ENCODE measurements at places on chromosomes 16 and 17.

DNA sequence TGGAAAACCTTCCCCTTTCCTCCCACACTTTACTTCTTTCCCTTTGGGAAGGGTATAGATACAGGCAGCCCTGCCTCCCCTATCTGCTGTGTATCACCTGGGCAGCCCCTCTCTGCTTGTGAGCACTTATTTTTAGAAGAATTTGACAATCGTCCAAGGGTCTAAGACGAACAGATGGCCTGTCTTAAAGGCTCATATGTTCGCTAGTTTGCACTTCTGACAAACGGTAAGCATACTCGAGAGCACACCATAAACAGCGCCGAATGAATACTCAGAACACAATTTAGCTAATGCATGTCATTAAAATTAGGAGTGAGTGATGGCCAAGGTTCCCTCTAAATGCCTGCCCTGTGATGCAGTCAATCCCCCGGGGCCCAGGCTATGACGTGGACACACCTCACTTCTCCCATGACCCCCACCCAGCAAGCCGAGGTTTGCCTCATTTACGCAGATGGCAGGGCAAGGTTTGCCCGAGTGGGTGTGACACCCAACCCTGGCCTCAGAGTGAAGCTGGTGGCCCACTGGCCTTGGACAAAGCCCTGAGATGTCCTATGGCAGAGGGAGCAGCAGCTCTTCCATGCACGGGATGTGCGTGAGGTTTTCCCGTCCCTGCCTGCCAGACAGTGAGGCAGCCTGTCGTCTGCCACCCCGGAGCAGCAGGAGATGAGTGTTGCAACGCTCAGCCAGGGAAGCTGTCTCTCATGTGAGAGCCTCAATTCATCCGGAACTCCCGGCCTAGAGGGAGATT is 125.2 kb downstream of the C16orf78 start:
- DNase-seq, result no peak

DNA sequence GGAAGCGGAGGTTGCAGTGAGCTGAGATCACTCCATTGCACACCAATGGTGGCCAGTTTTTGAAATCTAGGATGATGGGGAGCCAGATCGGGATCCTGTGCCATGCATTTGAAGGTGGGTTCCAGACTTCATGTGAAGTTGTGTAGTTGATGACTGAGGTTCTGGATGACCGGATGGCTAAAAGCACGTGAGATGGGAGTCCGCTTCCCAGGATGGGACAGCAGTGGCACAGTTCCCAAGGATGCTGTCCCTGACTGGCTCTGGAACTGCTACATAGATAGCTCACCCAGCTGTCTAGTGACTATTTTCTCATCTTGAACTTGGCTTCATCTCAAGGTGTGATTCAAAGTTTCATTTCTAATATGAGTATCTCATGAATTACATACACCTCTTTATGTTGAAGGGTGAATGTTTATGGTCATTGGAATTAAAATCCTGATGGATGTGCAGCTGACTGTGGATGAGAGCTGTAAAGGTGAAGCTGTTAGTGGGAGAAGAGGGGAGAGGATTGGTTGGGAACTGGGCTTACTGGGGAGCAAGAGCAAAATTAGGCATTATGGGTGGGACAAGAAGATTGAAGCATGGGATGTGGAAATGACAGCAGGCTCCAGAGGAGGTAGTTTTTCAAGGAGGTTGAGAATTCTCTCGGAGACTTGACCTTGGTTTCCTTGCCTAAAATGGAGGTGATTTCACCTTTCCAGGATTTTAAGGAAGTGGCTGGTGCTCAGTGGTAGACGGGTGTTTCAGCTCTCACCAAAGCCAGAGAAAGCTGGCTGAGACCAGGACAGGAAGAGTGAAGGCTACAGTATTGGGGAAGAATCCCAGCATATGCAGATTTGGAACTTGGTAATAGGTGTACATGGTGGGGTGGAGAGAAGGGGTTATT is 8.2 kb downstream of the TUFM start:
- DNase-seq, result no peak

- DNase-seq, result no peak
Observed at GRCh38 chr17:78842881-78843565, 2.4 kb upstream of the USP36 start.

DNA sequence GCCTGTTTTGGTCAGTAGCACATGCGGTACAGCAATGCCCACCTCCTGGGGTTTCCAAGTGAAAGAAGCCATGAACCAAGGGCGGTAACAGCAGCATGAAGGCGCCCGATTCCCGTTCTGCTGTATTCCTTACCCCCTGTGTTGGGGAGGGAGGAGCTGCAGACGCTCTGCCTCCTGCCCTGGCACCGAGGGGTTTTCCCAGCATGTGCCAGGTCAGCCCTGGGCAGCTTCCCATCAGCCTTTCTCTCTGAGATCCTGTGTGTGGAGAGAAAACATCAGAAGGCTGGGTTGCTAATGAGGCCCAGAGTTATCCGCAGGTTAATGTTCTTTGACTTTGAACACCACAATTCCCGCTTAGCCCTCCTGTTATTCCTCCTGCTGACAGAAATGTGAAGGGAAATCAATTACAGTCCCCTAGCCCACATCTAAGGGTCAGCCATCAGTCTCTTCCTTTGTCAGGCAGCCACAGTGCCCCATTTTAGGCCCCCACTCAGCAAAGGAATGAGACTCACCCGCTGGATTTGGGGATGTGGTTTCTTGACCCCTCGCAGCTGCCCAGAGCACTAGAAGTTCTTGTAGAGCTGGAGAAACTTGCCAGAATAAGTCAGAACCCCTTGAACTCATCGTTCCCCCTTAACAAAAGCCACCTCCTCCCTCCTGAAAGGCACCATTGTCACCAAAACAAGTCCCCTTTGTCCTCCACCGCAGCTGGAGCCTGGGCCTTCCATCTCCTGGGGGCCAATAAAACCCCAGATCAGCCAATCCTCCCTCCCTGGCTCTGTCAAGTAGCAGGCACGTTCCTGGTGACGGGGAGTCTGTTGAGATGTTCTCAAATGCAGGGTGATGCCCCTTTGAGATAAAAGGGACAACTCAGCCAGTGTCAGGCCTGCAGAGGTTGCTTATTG is 168.5 kb downstream of the KATNIP start:
- DNase-seq, result peak; percentile 46
